Osteoblast (primary cell): ENCODE measurements at places on chromosomes 4 and X.

GRCh38 chr4:7938609-7939376 lies 868 bp downstream of the AFAP1 start:
- DNase-seq: peak; percentile 88

GRCh38 chr4:99324979-99325378 lies 3.8 kb upstream of the ADH1B start:
- peak; percentile 39 for DNase-seq

- no peak for DNase-seq
Measured at GRCh38 chrX:47235691-47236103, 2.9 kb downstream of the USP11 start.

DNA sequence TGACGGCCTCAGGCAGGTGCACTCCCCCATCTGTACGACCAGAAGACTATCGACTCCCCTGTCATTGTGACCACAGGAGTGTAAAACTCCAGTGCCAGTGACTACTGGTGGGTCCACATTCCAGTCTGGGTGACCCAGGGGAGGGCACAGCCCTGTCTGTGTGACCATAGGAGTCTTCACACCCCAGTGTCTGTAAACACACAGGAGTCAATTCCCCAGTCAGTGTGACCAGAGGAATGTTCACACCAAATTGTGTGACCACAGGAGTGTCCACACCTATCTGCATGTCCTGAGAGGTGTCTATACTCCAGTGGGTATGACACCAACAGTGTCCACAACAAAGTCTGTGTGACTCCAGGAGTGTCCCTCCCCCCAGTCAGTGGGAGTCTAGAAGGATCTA lies 12.0 kb downstream of the FTSJ1 start:
- DNase-seq: no peak

DNA sequence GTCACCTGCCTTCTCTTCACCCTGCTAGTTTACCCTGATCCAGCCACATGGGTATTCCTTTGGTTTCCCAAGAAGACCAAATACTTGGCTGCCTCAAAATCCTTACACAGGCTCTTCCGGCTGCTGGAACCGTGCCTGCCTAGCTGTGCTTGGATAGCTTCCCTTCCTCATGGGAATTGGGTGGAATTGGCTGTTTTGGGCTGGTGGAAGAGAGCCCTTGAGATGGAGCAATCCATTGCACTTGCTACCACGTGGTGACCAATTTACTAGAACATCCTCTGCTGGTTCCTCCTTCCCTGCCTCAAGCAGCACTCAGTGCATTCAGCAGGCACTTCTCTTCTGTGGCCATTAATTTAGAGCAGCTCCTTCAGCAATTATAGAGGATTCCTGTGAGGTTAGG lies 119.3 kb upstream of the AP1S2 start:
- peak; percentile 57 for DNase-seq

DNA sequence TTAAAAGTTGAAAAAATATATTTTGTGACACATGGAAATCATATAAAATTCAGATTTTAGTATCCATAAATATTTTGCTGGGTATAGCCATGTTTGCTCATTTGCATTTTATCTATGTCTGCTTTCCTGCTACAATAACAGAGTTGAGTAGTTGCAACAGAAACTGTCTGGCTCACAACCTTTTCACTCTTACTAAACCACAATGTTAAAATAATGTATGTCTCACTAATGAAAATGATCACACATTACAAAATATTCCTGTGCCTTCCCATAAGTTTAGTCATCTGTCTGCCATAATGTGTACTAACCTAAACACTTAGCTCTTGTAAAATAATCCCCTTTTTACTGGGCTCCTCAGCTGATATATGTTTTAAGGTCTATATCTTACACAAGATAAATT lies 174.0 kb upstream of the PRPS2 start:
- DNase-seq: no peak

DNA sequence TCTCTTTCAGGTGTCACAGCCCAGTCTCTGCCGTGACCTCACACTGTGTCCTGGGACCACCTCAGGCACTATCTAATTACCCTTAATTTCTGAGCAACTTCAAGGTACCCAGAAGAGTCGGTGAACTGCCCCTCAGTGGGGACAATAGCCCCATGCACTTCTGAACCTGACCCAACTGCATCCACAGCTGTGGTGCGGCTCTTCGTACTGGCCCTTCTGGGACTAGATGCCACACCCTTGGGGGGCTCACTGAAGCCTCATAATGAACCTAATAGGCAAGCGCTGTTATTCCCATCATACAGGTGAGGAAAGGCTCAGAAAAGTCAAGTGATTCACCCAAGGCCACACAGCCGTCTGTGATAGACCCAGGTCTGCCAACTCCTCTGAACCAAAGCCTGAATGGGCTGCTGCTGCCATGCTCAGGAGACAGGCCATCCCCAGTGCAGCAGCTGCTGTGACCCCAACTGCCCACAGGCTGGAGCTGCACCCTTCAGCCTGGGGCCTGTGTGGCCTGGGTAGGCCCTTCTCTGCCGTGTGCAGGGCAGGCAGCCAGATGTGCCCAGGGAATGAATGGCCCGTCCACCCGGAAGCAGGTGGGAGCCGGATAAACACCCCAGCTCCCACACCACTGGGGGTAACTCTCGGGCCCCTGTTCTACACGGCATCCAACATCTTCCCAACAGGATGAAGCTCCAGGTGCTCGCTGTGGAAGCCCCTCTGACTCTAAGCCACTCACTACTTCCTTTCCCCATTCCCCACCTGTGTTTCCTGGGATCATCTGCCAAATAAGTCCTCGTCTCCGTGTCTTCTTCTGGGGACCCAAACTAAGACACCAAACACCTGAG lies 35.9 kb downstream of the HMX1 start:
- no peak for DNase-seq

DNA sequence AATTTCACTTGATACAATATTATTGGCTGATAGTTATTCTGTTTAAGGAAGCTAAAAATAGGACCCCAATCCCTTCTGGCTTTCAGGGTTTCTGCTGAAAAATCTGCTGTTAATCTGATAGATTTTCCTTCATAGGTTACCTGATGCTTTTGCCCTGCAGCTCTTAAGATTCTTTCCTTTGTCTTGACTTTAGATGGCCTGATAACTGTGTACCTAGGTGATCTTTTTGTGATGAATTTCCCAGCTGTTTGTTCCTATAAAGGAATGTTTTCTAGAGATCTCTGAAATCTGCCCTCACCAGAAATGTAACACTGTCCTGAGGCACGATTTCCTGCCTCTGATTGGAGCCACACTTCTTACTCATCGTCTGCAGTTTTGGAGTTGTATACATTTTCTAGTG lies 69.4 kb upstream of the PRDM5 start:
- DNase-seq: no peak

DNA sequence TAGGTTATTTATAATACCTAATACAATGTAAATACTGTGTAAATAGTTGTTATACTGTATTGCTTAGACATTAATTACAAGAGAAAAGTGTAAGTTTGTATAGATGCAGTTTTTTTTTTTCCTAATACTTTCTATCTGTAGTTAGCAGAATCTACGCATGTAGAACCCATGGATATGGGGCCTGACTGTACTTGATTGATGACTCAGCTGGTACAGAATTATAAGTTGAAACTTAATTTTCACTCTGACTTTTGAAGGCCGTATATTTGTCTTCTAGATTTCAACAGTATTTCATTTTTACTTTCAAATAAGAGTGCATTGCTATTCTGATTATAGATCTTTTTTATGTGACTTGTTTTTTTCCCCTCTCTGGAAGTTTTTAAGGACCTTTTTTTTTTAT lies 30.8 kb upstream of the NDUFC1 start:
- DNase-seq: no peak

DNA sequence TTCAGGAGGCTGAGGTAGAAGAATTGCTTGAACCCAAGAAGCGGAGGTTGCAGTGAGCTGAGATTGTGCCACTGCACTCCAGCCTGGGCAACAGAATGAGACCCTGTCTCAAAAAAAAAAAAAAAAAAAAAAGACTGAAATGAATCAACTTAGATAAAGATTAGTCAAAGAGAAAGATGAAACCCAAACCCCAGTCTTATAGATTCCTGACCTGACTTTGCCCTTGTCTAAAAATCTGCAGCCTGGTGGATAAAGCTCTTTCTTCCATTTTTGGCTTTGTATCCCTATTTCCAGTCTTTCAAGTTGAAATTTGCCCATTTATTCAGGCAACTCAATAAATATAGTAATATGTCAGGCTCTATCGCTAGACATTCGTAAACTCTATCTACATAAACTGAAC lies 39.3 kb upstream of the SPINK2 start:
- DNase-seq: no peak

GRCh38 chr4:9808077-9808476 lies 26.6 kb downstream of the DRD5 start:
- no peak for DNase-seq

DNA sequence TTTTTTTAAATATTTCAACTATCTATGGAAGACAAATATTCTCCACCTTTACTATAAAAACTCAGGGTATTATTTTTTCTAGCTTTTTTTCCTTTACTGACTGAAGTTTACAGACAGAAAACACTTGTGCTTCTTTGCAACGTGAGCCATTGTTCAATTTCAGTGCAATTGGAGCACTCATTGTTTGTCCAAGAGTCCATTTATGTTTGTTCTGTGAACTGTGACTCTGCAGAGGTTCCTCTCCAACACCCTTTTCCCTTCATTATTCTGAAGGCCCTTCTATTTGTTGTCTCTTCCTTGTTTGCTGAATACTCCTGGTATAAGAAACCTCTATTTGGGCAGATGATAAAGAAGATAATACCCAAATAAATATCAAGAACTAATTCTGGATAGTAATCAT lies 37.4 kb downstream of the DAPP1 start:
- no peak for DNase-seq

DNA sequence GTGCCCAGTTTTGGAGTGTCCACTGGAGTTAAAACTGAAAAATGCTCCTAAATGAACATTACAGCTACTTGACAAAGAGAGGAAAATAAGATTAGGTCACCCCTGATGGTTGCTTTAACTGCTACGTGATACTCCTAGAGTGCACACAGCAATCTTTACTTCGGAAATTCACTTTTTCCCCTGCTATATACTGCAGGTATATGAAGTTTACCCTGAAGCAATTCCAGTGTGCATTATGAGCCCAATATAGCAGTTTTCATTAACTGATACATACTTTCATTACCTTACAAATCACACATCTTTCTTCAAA lies 773 bp upstream of the ZNF827 start:
- peak; percentile 62 for DNase-seq

GRCh38 chr4:175376287-175376977 lies 435.6 kb downstream of the GPM6A start:
- no peak for DNase-seq

- DNase-seq: no peak
Measured at GRCh38 chr4:139508581-139509237, 47.3 kb downstream of the SETD7 start.
